ENCODE measurements at places on chromosomes 2 and 18.

DNA sequence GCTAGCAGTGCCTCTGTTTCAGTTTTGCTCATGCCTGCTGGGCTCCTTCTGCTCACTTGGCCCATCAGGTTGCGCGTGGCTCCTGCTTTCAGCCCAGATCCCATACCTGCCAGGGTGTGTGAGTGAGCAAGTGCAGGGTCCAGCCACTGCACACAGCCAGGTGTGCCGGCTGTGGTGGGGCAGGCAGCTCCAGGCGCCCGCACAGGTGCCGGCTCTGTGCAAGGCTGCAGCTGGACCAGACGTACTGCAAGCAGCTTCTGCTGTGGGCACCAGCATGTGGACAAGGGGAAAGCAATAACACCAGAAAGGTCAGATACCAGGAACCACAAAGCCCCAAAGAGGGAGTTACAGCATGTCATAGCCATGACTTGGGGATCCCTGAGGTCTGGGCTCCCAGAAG is 5.6 kb upstream of the PCARE start:
- no peak for DNase-seq

GRCh38 chr18:21444465-21445212 is 155.9 kb downstream of the ESCO1 start:
- DNase-seq: no peak

DNA sequence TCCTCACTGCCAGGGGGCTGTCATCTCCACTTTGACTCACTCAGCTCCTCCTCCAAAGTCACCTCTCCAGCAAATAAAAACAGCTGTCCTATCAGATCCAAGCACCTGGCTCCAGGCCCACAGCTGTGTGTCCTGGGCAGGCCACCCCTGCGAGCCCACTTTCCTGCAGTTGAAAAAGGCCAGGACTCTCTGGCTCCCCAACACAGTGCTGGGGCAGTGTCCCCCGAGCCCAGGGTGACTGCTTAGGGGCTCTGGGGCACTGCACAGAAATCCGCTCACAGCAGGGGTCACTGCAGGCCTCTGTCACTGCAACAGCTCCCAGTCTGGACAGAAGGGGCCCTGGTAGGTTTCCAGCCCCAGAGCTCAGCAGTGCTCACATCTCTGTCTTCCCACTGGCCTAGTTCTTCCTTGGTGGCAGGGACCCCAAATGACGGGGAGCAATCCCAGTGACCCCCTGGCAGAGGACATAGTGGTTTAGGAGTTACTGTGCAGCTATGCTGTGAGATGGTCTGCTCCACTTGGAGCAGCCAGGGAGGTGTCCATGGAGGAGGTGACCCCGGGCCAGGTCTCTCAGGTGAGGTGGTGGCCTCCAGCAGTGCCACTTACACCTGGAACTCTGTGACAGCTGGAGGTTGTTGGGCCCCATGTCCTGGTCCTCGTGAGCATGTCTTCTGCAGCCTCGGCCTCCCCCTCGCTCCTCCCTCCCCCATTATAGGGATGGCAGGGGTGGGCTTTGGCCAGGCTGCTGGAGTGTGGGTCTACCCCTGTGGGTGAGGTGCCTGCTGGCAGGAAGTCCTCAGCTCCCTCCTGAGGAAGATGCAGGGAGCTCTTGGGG is 35.5 kb downstream of the HS6ST1 start:
- DNase-seq: no peak

- no peak for DNase-seq
Measured at GRCh38 chr2:96903815-96904214, 33.9 kb upstream of the SEMA4C start.

GRCh38 chr2:201975434-201975833 is 58.2 kb upstream of the FZD7 start:
- no peak for DNase-seq

DNA sequence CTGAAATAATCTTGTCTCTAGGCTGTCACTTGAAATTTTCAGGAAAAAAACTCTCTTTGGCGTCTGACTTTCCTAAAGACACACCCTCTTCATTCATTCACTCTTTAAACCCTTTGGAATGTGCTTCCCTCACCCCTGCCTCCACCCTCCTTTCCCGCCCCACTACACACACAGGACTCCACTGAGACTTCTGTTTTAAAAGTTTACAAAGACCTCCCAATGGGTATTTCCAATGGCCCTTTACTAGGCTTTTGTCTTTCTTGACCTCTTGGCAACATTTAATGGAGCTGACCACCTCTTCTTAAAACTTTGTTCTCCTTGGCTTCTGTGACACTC is 96.1 kb downstream of the RBMS1 start:
- no peak for DNase-seq

- DNase-seq: no peak
Measured at GRCh38 chr2:48049371-48049770, 143.1 kb upstream of the FBXO11 start.

DNA sequence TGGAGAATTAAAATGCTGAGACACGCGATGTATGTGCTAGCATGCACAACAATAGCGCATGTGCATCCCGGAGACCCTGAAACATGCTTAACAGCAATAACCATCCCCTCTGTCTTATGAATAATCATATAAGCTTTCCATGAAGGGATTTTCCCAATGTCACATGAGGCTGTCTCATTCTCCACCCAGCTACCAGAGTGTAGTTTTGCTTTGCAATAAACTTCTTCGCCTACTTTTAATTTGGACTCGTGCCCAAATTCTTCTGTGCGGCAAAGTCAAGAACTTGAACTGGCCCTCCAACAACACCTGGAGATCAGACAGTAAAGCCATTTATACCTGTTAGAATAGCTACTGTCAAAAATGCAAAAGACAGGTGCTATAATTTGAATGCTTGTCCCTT is 15.5 kb downstream of the LYG1 start:
- DNase-seq: no peak

DNA sequence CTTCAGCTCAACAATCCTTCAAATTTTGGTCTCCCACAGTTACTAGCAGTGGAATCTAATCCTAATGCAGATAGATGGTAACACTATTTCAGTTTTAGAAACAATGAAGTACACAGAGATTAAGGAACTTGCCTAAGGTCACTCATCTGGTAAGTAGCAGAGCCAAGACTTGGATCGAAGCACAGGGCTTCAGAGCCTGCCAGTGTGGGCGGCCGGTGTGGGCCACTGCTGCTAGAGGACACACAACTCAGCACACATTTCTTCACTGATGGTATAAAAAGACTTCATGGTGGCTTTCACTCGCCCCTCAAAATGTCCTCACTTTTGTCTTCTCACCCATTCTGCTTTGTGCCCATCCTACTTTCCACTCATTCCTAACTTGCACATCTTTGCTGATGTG is 11.1 kb downstream of the C2orf74 start:
- DNase-seq: no peak

- DNase-seq: no peak
Measured at GRCh38 chr2:26574900-26575560, 66.1 kb downstream of the CIB4 start.

GRCh38 chr2:127407091-127407490 is 11.1 kb upstream of the PROC start:
- no peak for DNase-seq

GRCh38 chr18:8620845-8621244 is 11.6 kb downstream of the RAB12 start:
- DNase-seq: no peak

DNA sequence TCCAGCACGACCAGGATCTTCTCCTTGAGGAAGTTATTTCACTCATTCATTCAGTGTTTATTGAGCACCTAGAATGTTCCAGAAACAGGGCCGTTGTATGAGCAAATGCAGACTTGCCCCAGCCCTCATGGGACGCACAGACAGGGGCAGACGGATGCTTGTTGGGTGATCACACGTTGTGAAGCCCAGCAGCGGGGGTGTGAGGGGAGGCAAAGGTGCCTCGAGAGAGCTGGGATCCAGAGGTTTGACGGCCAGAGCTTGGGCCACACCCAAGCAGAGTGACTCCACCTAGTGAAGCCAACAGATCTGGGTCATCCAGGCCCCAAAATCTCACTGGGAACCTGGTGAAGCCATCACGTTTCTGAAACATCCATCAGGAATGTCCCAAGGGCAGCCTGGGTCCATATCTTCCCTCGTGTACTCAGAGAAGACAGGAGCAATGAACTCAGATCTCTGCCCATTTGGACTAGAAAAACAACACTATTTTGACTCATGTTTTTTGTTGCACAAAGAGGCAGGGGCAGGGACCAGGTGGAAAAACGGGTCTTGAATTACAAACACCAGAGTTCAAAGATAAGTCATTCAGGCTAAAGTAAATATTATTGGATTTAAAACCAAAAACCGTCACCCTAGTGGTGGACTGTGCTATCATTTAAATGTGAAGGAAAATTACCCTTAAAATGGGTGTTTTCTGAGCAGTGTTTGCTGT is 54.9 kb upstream of the RBM44 start:
- no peak for DNase-seq

GRCh38 chr2:102463160-102463559 is 9.9 kb upstream of the SLC9A4 start:
- DNase-seq: no peak

DNA sequence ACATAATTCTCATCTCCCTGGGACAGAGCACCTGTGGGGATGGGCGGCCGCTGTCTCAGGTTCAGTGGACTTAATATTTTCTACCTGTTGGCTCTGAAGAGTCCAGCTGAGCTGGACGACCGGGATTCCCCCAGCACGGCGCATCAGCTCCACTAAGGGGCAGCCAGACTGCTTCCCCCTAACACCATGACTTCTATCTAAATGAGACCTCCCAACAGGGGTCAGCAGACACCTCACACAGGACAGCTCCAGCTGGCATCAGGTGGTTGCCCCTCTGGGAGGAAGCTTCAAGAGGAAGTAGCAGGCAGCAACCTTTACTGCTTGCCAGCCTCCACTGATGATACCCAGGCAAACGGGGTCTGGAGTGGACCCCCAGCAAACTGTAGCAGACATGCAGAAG is 226.0 kb upstream of the DSEL start:
- no peak for DNase-seq

GRCh38 chr2:227228061-227228667 is 63.7 kb downstream of the COL4A3 start:
- no peak for DNase-seq

- DNase-seq: no peak
Measured at GRCh38 chr2:206211657-206212255, 52.1 kb downstream of the EEF1B2 start.

- DNase-seq: no peak
Measured at GRCh38 chr2:178315488-178315948, 121.2 kb downstream of the OSBPL6 start.

- DNase-seq: no peak
Measured at GRCh38 chr18:77076111-77076510, 56.5 kb downstream of the MBP start.

GRCh38 chr2:111030260-111030891 is 90.3 kb upstream of the BCL2L11 start:
- DNase-seq: no peak
